ENCODE measurements at places on chromosomes 13 and 19.

GRCh38 chr19:46606019-46606418 lies 4.9 kb downstream of the CALM3 start:
- H3K27me3 ChIP-seq: no peaks in the 10 kb centered on the region
- H3K27ac ChIP-seq: no peak overlapping the region
- peaks cover 47% of the 10 kb centered on the region for H3K36me3 ChIP-seq
- DNase-seq: no peak
- peaks cover 28% of the 10 kb centered on the region for H3K4me1 ChIP-seq

DNA sequence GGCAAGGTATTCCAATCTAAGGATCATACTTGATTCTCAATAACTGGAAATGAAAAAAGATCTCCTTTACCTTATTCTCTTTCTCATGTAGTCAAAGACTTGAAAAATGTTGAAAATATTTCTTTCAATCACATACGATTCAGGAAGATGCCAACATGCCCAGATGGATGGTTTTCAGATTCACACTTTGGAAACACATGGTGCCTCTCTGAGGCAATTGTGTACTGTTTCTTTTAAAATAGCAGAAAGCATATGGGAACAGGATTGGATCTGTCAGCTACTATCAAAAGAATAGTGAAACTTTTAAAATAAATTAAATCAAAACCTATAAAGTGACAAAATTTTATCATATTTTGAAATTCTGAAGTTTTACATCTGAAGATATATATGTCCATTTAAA lies 222.4 kb downstream of the SPRY2 start:
- no peak overlapping the region for H3K27ac ChIP-seq
- no peaks in the 10 kb centered on the region for H3K27me3 ChIP-seq
- H3K36me3 ChIP-seq: no peaks in the 10 kb centered on the region
- no peak for DNase-seq
- no peak overlapping the region for H3K4me3 ChIP-seq
- H3K4me1 ChIP-seq: no peaks in the 10 kb centered on the region

DNA sequence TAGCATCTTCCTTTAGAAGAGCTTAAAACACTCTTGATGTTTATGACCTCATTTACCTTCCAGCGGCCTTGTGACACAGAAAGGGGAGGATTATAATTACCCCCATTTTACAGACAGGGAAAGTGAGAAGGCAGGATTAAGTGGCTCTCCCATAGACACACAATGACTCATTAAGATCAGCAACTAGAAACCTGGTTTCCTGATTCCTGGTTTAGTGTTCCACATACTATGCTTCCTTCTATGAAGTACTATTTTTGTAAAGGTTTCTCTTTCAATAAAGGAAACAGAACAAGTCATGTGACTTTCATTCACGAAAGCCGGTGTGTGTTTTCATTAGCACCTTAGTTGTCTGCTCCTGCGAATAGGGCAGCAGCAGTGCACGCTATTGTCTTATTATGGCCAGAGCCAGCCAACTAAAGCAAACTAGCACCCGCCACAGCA lies 8.3 kb downstream of the IRS2 start:
- no peak overlapping the region for H3K27ac ChIP-seq
- H3K4me3 ChIP-seq: no peak overlapping the region
- H3K27me3 ChIP-seq: no peaks in the 10 kb centered on the region
- no peak for DNase-seq
- peaks cover 46% of the 10 kb centered on the region for H3K4me1 ChIP-seq
- H3K36me3 ChIP-seq: peaks cover 4% of the 10 kb centered on the region

- no peak overlapping the region for H3K27ac ChIP-seq
- peaks cover 4% of the 10 kb centered on the region for H3K4me1 ChIP-seq
- H3K36me3 ChIP-seq: no peaks in the 10 kb centered on the region
These were observed 2.8 kb downstream of the WTIP start for GRCh38 chr19:34484328-34484727.

DNA sequence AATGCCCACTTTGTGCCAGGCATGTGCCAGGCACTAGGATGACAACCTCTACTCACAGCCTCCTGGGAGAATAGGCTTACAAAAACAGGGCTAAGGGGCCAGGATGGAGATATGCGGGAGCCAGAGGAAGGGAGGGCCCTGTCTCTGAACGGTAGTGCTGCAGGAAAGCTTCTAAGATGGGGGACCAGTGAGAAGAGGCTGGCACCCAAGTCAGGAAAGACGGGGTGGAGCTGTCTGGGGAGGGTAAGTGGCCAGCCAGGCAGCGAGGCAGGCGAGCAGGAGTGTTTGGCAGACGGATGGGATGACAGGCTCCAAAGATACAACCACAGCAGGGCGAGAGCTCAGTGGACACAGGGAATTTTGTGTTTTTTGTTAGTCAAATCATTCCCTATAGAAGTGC lies 44.7 kb upstream of the GPI start:
- H3K36me3 ChIP-seq: peaks cover 11% of the 10 kb centered on the region
- peaks cover 3% of the 10 kb centered on the region for H3K4me1 ChIP-seq
- H3K4me3 ChIP-seq: no peak overlapping the region
- no peak for DNase-seq

GRCh38 chr13:26200811-26201210 lies 21.3 kb downstream of the RNF6 start:
- H3K27me3 ChIP-seq: no peaks in the 10 kb centered on the region
- no peak overlapping the region for H3K4me3 ChIP-seq
- no peaks in the 10 kb centered on the region for H3K4me1 ChIP-seq
- DNase-seq: no peak
- no peaks in the 10 kb centered on the region for H3K36me3 ChIP-seq
- no peak overlapping the region for H3K27ac ChIP-seq

DNA sequence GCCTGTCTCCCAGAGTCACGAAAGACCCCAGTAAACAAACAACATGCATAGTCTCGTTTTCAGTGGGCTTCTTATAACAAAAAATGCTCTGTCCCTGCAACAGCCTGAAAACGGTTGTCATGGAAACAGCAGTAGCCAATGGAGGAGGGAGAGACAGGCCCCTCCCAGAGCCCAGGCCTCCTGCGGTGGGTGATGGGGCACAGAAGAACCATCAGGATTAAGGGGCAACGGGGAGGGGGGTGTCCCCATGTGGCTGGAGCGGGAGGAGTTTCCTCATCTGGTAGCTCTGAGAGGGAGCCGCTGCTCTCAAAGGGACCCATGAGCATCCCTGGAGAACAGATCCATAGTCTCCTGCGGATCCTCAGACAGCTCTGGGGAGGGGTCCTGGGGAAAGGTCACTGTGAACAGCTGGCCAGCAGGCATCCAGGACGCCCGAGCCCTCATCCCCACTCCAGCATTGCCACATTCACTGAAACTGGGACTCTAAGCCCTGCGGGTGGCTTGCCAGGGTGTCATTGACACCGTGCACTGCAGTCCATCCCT lies 37.5 kb upstream of the PNMA8B start:
- no peaks in the 10 kb centered on the region for H3K36me3 ChIP-seq
- H3K4me1 ChIP-seq: peaks cover 10% of the 10 kb centered on the region
- no peak for DNase-seq
- no peak overlapping the region for H3K4me3 ChIP-seq
- no peak overlapping the region for H3K27ac ChIP-seq
- no peaks in the 10 kb centered on the region for H3K27me3 ChIP-seq

DNA sequence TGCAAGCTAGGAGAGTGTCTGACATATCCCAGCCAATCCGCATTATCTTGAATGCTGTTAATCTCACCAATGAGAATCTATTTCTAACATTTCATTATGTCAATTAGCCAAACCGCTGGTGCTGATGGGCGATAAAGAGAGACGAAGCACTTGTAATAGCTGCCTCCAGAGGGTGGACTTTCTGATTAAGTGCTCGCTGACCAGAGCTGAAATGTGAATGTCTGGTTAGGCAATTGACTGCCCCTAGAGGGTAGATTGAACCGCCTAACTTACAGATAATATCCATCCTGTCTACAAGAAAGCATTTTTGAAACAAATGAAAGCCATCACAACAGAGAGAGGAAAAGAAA lies 552 bp upstream of the GRWD1 start:
- DNase-seq: peak; percentile 77
- H3K27me3 ChIP-seq: peaks cover 25% of the 10 kb centered on the region
- H3K36me3 ChIP-seq: peaks cover 10% of the 10 kb centered on the region
- H3K27ac ChIP-seq: peak overlapping the region; percentile 87
- peak overlapping the region; percentile 91 for H3K4me3 ChIP-seq
